ENCODE measurements at places on chromosomes 11 and 22.

GRCh38 chr22:23652711-23653110 lies 20.6 kb upstream of the DRICH1 start:
- no peak for DNase-seq

DNA sequence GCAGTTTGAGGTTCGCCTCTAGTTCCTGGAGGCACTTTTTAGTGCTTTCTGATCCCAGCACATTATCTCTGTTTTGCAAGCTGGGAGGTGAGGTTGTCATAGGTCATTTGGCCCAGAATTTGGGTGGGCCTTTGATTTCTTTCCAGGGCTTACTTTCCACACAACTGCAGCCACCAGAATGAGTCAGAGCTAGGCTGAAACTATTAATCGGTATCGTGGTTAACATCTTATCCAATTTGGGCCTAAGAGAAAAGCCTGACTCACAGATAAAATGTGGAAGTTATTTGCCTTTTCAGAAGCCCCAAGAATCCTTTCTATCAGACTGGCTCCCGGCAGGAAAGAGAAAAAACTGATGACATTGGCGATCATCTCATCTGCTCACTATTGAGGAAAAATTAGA lies 166.4 kb downstream of the KIRREL3 start:
- peak; percentile 66 for DNase-seq

- DNase-seq, result no peak
These were observed 64.8 kb downstream of the TBC1D22A start for GRCh38 chr22:46827136-46827780.

DNA sequence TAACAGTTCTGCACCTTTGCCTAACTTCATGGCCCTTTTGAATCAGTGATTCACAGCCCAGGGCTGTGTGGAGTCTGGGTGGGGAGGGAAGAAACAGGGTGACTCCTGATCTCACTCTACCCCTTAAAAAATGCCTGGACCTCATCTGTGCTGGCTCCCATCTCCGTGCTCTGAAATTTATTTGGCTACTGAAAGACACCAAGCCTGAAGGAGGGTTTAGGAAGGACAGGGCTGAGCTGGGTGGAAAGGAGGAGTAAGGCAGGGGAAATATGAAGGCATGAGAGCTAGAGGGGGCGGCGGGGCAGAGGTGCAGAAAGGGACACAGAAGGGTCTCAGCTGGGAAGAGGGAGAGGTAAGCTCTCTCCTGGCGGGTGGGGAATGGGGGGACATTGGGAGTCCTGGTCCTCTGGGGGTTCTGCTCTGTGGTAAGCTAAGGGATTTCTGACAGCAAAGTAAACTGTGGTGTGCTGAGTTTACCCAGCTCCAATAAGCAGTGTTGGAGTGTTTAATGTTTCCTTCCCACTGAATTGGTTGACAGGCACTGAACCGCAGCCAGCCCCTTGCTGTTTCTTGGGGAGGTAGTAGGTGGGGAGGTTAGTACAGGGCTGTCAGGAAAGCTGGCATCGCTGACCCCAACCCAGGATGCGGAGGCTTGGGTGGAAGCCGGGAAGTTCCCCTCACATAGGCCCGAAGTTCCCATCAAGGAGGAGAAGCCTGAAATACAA lies 71.1 kb downstream of the RPUSD4 start:
- DNase-seq, result no peak

- peak; percentile 78 for DNase-seq
These were observed 36.1 kb downstream of the LIMK2 start for GRCh38 chr22:31248138-31248745.

Data from hematopoietic multipotent progenitor cell treated with erythropoietin and hydrocortisone succinate and interleukin-3 and kit ligand, for 8 days (in vitro differentiated cells).